T-helper 17 cell (primary cell): ENCODE measurements at places on chromosomes 16 and 17. TPM values are rescaled to one million over a fixed set of nuclear protein-coding genes. Genes with fewer than 3 reads are reported as not detected.

Gene CFAP119
- 2.0 TPM for total RNA-seq

Gene TMEM235
- total RNA-seq: not detected

Gene PRSS8
- not detected for total RNA-seq

Gene PABPN1L
- total RNA-seq: not detected

Gene CD300E
- total RNA-seq: 0.81 TPM

Gene TUFM
- 78.5 TPM for total RNA-seq

Gene SYT17
- total RNA-seq: 0.97 TPM

Gene SCNN1B
- total RNA-seq: not detected

Gene PRRT2
- total RNA-seq: 2.0 TPM

Gene PYCARD
- 17.9 TPM for total RNA-seq

Gene NACA2
- not detected for total RNA-seq

Gene CENPT
- 75.3 TPM for total RNA-seq

Gene FA2H
- 0.73 TPM for total RNA-seq

Gene PLA2G10
- not detected for total RNA-seq

Gene OTOP3
- total RNA-seq: not detected

Gene TP53TG3B
- total RNA-seq: not detected

Gene HOXB9
- total RNA-seq: 0.16 TPM

Gene AHSP
- total RNA-seq: not detected

Gene GPR139
- total RNA-seq: not detected

Gene C16orf54
- 172 TPM for total RNA-seq

Gene PLLP
- 0.16 TPM for total RNA-seq

Gene CES1
- 1.9 TPM for total RNA-seq

Gene AMDHD2
- 206 TPM for total RNA-seq
